ENCODE measurements at places on chromosomes 3 and 15. TPM values are rescaled to one million over a fixed set of nuclear protein-coding genes. Genes with fewer than 3 reads are reported as not detected.

LTF gene
- total RNA-seq = 1.2 TPM

P4HTM gene
- total RNA-seq = 40.2 TPM

C15orf61 gene
- 6.0 TPM for total RNA-seq

BCHE gene
- 3.1 TPM for total RNA-seq

RTP1 gene
- total RNA-seq = not detected

TMEM44 gene
- 34.1 TPM for total RNA-seq

THBS1 gene
- 356 TPM for total RNA-seq

SH2D7 gene
- total RNA-seq = 2.8 TPM

OIP5 gene
- 1.5 TPM for total RNA-seq

SERP1 gene
- total RNA-seq = 72.8 TPM

PML gene
- 35.6 TPM for total RNA-seq

- DNase-seq = no peak
Measured at GRCh38 chr3:66177026-66177425, 43.8 kb upstream of the SLC25A26 start.

DNA sequence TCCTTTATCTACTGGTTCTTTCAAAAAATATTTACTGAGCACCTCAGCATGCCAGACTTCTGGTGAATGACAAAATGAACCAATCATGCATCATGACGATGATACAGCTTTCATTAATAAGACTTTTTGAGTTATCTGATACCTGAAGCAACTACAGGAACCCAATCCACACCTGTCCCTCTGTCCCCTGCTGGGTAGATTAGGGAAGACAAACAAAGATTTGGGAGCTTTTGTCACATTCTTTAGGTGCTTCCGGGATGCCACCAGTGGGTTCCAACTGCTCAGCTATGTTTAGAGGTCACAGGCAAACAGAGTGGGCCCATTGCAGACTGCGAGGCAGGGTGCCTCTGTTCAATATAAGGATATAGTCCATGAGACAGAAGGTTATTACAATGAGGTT, 1020.5 kb upstream of the CFAP20DC start:
- no peak for DNase-seq

DNA sequence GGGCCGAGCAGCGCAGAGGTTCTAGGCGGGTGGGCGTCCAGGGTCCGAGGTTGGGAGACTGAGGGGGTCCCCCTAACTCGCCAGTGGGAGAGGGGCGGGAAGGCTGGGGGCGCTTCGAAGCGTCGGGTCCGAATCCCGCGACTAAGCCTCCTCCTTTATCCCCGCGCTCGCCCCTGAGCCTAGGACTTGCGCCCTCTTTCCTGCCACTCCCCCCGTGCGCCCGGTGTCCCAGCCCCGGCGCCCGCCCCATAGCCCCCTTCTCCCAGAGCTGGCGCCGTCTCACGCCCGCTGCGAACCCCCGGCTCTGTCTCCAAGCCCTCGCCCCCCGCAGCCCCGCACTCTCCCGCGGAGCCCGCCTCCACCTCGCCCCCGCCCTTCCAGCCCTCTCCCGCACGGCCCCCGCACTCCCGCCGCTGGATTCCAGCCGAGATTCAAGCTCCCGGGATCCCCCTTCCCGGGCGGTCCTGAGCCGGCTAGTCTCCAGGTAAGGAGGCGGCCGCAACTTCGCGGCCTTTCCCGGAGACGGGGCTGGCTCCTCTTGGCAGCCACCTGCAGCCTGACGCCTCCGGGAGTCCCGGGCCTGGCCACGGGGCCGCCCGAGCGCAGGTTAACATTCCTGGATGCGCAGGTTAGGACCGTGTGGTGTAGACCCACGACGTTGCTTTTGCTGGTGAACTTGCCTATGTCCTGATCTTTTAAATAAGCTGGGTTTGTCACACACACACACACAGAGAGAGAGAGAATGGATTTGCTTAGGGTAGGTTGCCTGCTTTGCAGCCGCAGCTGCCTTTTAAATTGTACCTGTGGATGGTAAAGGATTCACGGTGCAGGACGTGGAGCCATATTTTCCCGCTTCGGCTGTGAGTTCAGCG, 563 bp downstream of the PXYLP1 start:
- peak; percentile 75 for DNase-seq

DNA sequence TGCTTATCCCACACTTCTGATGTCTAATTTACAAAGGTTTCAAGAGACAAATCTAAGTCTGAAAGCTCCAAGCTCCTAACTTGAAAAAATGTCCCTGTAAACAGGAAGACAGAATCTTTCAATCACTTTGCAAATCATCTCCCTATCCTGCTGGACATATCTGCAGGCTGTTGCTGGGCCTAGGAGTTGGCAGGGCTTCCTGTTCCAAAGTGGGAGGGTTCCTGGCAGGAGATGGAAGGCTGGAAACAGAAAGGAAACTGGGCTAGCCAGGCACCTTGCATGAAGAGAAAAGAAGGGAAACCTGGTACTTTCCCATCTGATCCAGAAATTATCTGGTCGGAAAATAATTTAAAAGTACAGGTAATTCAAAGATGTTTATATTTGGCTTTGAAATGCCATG, 227.3 kb upstream of the IL12A start:
- peak; percentile 47 for DNase-seq

DNA sequence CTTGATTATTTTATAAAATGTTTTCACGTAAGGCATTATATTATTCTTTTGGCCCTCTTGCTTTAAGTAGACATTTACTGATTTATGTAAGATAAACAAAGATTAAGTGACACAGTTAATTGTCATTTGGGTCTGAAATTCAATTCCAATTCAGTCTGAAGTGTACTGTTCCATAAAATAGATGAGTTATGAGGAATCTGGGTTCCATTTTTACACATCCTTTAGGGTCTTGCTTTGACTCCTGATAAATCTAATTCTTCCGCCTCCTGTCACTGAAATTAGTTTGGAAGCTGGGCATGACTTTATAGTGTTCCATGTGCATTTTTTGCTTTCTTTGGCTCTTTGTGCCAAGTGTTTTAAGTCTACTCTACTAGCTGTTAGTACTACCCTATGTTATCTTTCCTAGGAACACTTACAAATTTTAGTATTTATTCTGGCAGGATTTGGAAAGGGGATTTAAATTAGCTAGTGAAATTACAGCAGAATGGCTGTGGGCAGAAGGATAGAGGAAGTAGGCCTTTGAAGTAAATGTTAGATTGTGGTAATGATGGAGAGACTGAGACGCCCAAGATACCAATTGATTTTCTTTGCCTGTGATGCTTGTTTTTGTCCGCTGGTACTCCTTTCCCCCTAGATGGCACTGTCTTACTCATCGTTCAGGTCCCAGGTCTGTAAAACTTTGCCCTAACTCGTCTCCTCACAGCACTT, 14.3 kb downstream of the ARL8B start:
- no peak for DNase-seq

DNA sequence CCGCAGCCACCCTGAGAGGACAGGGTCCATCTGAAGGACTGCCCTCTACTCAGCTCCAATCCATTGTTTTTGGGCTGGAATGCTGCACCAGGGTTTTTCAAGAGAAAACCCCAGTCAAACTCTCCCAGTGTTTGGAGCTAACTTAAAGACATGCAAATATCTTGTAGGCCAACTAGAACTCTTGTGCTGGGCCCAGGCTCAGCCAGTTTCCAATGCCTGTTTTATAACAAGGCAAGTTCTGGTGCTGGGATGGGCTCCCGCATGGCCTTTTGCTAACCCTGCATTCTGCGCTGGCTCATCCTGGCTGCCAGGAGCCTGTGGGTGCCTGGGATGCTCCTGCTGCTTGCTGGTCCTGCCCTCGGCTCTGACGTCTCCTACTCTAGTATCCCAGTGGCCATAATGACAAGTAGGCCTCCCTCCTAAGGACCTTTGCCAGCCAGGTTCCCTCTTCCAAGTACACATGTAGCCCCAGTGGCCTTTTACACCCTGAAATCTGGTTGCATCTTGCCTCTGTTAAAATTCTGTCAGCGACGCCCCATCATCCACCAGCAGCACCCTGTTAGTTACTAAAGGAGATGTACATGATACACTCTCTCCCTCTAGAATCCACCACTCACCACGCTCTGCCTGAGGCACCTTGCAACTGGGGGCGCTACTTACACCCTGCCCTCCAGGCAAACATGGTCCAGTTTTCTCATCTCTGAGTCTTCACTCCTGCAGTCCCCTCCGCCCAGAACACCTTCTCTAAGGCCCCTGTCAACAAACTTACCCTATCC, 30.5 kb upstream of the RAB6B start:
- no peak for DNase-seq

- no peak for DNase-seq
Measured at GRCh38 chr15:85832394-85832793, 37.7 kb upstream of the KLHL25 start.

GRCh38 chr3:151918253-151919029, 45.0 kb downstream of the SUCNR1 start:
- peak; percentile 5 for DNase-seq

DNA sequence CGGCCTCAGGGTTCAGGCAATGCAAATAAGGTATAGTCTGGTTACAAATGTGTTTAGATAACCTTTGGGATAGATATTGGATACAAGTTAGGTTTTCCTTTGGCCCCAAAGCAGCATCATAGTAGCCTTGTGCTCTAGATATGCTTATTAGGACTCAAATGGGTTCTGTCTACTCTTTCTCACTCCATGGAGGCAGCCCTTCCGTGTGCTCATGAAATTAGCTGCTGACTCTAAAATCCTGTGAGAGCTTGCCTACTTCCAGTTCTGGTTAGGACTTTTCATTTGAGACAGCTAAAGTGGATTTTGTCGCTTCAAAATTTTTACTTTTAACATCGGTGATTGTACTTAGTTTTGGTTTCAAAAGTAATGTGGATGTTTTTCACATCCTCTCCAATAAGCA, 1.6 kb downstream of the CDV3 start:
- DNase-seq = no peak

DNA sequence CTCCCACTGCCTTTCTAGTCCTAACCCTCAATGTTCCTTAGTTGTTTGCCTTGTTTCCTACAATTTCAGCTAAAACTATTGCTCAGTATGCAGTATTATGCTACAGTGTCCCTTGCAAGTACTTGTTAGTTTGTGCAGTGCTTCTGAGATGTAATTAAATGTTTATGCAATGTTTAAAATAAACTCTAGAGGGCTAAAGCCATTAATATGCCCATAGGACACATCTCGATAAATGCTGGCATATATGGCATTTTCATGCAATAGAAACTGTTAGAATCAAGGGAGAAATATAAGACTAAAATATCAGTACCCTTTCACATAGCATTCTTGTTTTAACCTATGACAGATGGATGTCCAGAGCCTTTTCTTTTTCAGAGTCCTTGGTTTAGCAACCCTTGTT, 59.8 kb upstream of the ACKR4 start:
- DNase-seq = no peak

DNA sequence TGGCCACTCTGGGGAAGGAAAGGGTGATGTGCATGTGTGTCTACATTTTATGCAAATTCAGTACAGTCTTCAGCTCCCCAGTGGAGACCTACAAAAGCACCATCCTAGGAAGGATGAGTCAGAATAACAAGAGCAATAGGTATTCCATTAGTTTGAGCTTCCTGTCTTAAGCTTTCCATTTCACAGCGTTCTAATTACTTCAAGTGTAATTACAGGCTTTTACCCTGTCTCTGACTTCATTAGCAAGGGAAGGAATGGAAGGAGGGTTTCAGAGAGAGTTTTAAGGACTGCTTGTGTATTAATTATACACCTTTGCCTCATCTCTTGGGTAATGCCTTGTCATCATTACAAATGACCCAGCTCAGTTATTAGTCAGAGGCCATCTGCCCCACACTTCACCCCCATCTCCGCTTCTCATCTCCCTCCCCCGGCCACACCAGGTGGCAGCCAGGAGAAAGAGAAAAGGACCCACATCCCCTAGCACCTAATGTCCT, 202.8 kb upstream of the MRPL3 start:
- no peak for DNase-seq

GRCh38 chr15:73273181-73274002, 95.4 kb downstream of the HCN4 start:
- no peak for DNase-seq

GRCh38 chr15:46848704-46849103, 868.6 kb upstream of the SEMA6D start:
- DNase-seq = no peak

DNA sequence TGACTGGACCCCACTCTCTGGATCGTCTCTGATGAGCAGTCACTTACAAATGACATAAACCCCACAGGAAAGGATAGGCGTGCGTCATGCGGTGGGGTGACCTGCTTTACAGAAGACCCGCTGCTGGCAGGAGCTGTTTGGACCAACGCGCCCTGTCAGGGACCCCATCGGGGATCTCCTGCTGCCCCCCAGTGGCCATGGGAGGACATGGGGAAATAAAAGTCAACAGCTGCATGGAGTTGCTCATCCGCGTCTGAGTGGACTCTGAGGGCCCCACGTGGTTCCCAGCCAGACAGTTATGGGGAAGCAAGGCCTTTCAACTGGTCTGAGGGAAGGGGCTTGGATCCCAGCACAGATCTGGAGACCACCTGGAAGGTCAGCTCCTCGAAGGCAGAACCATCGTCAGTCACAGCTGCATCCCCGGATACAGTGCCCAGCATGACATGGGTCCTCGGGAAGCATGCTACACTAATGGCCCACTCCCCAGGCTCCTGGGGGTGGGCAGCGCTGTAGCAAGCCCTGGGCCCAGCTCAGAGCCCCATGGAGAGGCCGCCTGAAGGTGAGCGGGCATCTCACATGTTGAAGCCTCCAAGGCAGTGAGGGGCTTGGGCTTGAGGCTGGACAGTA, 32.1 kb downstream of the PTH1R start:
- peak; percentile 83 for DNase-seq

GRCh38 chr15:85414495-85414894, 34.1 kb downstream of the AKAP13 start:
- DNase-seq = no peak

DNA sequence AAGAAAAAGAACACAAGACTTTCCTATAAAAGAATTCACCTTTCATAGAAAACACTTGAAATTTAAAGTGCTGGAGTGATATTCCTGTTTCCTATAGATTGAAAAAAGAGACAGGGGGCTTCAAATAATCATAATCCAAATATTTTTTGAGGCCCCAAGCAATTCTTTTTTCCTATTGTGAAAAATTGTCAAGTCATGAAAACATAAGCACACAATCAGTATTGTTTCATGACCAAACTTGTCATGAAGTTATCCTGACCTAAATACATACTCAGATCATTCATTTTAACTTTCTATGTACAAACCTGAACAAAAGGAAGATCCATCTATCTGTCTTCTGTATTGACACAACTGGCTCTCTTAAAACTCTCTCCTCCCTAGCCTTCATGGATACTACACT, 57.9 kb downstream of the AGTR1 start:
- DNase-seq = no peak

- DNase-seq = no peak
Measured at GRCh38 chr3:117480972-117481371, 771.4 kb downstream of the TUSC7 start.

GRCh38 chr3:187677604-187678003, 7.4 kb upstream of the SST start:
- no peak for DNase-seq

DNA sequence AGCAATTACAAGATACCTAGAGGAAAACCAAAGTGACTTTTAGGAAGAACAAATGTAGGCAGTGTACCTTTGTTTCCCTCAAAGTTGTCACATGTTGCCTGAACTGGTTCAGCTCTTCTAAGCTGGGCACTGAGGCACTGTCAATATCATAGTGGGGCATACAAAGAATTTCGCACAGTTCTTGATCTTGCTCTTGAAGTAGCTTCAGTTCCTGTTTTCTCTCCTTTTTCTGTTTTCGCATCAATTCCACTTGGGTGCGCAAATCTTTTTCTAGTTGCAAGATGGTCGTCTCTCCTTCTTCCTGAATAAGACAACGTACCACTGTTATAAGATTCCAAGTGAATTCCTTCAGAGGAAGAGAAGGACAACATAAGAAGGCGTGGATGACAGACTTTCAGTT, 12.7 kb downstream of the PRC1 start:
- no peak for DNase-seq
